ENCODE measurements at places on chromosomes 2 and 18.

- DNase-seq = no peak
Observed at GRCh38 chr2:232001073-232001472, 39.6 kb downstream of the DIS3L2 start.

DNA sequence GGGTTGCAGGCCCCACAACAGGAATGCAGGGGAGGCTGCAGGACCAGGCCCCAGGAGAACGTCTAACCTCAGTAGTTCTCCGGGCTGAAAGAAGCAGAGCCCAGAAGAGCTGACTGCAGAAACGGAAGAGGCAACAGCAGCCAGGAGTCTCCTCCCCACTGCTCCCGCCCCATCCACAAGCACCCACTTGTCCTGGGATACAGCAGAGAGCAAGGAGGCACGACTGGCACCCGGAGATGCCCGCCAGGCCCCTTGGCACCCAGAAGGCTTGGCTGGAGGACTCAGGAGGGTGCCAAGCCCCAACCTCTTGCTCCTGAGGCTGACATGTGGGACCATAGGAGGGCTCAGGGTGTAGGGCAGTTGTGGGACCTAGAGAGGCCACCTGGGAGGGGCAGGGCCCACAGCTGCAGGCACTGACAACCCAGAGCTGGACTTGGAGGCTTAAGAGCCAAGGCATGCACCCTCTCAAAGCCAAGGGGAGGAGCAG, 29.0 kb upstream of the TNS1 start:
- DNase-seq = no peak

GRCh38 chr2:197089655-197090054, 163.1 kb upstream of the PGAP1 start:
- no peak for DNase-seq

DNA sequence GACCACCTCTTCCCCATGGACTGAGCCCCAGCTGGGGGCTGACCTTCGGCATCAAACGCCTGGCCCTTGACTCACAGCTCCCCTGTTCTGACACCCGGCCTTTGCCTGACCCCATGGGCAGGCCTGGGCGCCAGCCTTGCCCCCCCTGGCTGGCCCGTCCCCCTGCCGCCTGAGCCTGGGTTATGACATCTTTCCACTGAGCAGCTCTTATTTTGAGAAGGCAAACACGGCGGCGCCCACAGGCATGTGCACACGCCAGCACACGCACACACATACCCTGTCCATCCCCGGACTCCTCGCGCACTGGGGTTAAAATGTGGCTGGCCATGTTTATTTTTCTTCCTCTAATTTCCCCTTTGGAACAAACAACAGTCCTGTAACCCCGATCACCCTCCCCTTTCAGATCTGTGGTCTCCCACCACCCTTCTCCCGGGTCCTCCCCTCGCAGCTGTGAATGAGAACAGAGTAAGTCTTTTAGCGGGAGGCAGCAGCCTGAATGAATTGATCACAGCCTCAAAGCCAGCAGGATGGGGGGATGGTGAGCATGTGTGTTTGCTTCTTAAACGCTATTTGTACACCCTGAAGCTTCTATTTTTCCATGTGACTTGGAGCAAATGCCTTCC, 11.8 kb upstream of the ATOH8 start:
- no peak for DNase-seq

GRCh38 chr18:50721451-50722120, 98.2 kb downstream of the MRO start:
- no peak for DNase-seq

DNA sequence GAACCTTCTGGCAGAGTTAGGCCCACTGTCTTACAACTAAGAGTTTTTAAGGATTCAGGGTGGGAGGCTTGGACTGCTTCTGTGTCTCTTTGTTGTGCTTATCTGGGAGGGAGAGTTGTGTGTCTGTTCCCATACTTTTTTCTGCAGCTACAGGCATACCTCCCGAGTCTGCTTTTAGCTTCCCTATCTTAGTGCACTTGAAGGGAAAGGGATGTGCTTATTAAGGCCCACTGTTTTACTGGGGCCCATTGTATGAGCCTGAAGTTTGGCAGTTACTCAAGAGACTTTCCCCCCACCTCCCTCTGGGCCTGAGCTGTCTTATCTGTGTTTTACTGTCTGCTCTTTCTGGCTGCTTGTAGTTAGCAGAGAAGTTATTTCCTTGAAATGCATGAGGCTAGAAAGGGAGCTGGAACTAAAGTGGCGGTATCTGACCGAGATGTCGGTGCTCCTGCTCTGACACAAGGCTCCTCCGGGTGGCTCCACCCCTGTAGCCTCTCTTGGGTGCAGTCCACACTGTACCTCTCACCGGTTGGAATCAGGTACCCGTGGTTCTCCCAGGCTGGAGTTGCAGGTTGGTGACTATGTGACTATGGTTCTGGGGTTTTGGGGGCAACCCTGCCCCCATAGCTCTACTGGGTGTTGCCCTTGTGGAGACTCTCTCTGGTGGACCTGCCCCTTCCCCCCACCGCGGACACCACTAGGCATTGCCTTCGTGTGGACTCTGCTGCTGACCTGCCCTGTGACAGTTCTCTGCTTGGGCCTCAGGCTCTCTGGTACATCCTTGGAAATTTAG, 12.9 kb downstream of the UBR3 start:
- no peak for DNase-seq

DNA sequence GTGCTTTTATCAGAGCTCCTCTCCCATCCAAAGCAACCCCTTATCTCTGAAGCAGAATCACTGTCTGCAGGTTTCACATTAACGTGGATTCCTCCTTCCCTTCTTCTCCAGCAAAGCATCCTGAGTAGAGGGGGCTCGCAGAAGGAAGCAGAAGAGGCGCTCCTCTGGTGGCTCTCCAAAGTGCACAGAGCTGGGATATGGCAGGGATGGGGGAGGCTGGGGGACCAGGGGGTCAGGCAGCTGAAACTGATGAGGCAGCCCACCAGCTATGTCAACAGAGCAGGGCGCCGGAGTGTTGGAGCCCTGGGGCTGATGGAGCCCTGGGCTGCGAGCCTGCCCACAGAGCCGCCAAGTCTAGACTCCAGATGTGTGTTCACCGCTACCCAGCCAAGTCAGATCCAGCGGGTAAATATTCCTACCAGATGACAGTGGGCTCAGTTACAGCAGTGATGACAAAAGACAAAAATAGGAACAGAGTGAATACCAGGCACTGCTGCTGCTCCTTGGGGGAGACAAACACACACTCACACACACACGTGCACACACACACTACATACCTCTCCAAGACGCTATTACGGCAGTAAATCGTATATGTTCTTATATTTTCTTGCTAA, 678.3 kb upstream of the ID2 start:
- no peak for DNase-seq

- no peak for DNase-seq
Observed at GRCh38 chr18:49626842-49627467, 65.1 kb downstream of the LIPG start.

DNA sequence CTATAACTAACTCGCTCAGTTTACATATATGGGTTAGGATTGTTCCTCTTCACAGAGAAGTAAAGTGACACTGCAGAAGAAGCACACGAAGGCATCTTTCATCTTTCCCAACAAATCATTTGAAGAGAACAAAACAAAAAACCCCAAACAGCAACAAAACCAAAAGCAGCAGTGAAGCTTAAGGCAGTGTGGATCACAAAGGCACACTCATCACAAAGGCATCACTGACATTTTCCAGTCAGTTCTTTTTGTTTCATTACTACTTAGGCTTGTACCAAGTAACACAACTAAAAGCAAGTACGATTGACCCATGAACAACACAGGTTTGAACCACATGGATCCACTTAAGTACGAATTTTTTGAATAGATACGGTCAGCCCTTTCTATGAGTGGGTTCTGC, 75.7 kb downstream of the RNF152 start:
- DNase-seq = no peak

DNA sequence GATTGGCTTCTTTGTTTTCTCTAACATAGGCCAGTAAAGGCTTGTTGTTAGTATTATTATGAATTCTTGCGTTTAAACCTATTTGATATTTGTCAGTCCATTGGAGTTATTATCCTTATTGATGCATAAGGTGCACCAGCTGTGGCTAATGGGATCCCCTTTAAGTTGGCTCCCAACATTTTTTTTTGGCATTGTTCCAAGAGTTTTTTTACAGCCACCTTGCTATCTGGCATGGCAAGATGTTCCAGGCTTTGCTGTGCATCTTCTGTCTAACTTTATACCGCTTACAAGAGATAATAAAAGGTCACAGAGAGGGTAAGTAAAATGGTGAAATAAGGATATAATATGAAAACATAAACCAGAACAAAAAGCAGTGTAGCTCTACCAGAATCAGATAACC, 157.5 kb upstream of the TACR1 start:
- DNase-seq = no peak

- DNase-seq = no peak
Observed at GRCh38 chr2:196113061-196113974, 44.7 kb upstream of the DNAH7 start.

DNA sequence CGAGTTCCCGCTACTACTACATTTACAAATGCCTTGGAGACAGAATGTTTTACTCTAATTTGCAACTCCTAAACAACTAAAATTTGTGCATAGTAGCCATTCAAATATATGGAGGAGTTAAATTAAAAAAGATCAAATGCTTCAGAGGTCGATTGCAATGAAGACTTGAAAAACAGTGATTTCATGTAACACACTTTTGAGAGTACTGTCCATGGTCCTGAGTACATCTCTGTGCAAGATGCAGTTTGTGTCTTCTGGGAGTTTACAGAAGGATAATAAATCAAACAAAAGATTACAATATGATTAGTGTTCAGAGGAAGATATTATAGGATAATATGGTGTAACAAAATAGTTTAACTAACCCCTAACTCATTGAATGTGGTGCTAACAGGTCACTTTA, 894.7 kb downstream of the TMEM182 start:
- DNase-seq = no peak

DNA sequence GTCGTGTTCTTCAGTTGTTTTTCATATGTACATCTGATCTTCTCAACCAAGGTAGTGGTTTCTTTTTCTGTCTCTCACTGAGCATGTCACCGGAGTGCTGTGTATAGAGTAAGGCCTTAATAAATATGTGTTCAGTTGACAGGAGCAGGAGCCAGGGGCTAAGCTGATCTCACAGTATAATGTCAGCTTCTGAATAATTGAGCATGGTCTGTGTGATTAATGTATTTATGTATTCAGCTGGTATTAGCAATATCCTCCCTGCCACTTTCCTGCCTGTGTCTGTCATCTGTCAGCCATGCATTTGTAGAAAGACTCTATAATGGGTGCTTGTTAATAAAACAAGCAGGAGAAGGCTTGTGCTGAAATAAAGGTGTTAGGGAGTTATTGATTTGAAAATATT, 198.9 kb downstream of the ADCYAP1 start:
- no peak for DNase-seq

GRCh38 chr2:31086590-31086989, 51.6 kb downstream of the GALNT14 start:
- DNase-seq = no peak

DNA sequence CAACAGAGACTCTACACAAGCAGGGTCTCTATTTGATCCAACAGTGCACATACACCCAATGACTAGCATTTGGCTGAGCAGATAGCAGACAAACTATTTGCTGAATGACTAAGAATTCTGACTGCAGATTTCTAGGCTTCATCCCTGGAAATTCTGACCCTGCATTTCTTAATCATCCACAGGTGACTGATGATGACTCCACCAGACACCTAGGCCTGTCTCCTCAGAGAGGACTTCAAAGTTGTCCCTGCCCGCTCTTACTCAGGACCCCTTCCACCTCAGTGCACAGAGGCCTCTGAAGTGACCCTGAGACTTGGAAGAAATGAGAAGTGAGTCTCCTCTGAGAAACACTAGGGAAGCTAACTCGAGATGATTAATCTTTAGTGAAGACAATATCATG, 51.3 kb downstream of the SEPTIN10 start:
- no peak for DNase-seq

GRCh38 chr2:227191367-227191766, 26.9 kb downstream of the COL4A3 start:
- no peak for DNase-seq

- no peak for DNase-seq
Observed at GRCh38 chr18:77096936-77097886, 35.4 kb downstream of the MBP start.

GRCh38 chr2:232530626-232531260, 4.8 kb downstream of the CHRND start:
- no peak for DNase-seq

- no peak for DNase-seq
Observed at GRCh38 chr2:10772201-10772867, 40.3 kb downstream of the PDIA6 start.

DNA sequence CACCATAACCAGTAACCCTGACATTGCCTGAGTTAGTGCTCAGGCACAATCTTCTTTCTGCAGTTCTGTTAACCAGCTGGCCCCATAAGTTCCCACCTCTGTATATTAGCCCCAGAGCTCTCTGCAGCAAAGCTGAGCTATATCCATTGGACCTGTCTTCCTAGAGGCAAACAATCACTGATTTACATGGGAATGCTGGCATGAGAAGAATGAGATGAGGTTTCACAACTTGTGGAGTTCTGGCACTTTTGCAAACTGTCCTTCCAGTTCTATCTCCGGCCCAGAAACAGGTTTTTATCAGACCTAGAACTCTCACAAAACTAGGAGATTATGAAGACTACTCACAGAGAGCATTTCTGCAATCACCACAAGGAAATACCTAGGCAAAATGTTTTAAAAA, 7.9 kb upstream of the CCBE1 start:
- no peak for DNase-seq

DNA sequence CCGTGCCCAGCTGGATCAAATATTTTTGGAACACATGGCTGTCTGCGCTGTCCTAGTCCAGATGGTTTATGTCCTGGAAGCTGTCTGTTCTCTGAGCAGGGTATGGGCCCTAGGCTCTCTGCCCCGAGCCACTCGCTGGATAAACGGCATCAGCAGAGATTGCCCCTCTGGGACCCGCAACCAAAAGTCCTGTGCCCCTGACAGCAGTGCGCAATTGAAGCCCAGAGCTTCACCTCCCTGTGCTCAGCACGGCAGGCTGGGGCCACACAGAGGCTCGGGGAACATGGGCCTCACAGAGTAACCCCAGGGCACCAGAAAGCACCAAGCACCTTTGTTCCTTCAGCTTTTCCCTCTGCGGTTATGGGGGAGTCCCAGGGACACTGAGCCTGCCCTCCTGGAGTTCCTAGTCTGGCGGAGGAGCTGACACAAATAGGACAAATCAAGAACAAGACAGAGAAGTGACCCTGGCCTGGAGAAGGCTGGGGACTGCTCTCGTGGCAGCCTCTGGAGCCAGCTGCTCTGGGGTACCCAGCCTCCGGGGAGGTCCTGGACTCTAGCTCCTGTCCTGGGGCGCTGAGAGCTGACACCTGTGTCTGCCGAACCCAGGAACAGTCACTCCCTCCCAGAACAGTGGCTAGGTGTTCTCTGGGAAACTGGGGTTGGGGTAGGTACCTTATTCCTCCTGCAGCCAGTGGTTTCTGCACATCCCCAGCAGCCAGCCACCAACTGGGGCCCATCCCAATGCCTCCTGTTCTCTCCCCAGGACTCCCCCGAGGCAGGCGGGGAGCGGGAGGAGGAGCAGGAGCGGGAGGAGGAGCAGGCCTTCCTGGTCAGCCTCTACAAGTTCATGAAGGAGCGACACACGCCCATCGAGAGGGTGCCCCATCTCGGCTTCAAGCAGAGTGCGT, 12.3 kb downstream of the ARID5A start:
- DNase-seq = no peak

All from activated CD4-positive, alpha-beta T cell treated with anti-CD3 and anti-CD28 coated beads, Interleukin-2, Interleukin-4, amounts not matched to agents 100 ng/mL and 50 ng/mL, durations not matched to agents 16 hours and 8 hours (primary cell).